Mesenteric fat pad (tissue), 1 donor: ENCODE measurements at places on chromosomes 12 and 14. TPM values are rescaled to one million over a fixed set of nuclear protein-coding genes. Genes with fewer than 3 reads are reported as not detected.

GRCh38 chr14:31898838-31899528, 178.1 kb upstream of the ARHGAP5 start:
- no peak for DNase-seq

- DNase-seq = no peak
Measured at GRCh38 chr14:79641371-79641770, 569.9 kb downstream of the DIO2 start.

GRCh38 chr14:101371799-101372793, 189.2 kb upstream of the DIO3 start:
- DNase-seq = peak; percentile 78

The WIF1 gene
- 1.8 TPM for total RNA-seq

GRCh38 chr14:74347097-74347794, 1.0 kb upstream of the VRTN start:
- no peak for DNase-seq

The NUBPL gene
- 15.0 TPM for total RNA-seq

The PTCSC3 gene
- total RNA-seq = not detected

GRCh38 chr14:36022765-36023410, 153.6 kb downstream of the PTCSC3 start:
- DNase-seq = no peak

DNA sequence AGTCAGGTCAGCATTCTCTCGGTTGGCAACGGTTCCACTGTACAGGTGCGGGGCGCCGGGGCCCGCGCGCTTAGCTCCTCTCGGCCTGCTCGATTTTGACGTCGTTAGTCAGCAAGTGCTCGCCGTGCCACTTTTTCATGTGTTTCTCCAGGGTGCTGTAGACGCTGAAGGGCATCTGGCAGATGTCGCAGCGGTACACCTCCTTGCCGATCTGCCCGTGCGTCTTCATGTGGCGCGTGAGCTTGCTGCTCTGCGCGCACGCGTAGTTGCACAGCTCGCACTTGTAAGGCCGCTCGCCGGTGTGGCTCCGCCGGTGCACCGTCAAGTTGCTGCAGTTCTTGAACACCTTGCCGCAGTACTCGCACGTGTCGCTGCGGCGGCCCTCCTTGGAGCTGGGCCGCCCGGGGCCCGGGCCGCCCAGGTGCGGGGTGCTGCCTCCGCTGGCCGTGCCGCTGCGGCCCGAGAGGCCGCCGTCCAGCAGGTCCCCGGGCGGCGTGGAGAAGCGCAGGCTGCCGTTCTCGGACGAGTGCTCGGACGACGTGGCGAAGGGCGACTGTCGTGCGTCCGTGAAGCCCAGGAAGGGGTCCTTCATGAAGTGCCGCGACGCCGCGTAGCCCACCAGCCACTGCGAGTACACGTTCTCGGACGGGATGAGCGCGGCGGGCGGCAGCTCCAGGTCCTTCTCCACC, 97.8 kb downstream of the BCL11B start:
- peak; percentile 88 for DNase-seq

GRCh38 chr12:123011701-123012100, 31.2 kb downstream of the ARL6IP4 start:
- no peak for DNase-seq

GRCh38 chr12:66774929-66775328, 96.1 kb upstream of the GRIP1 start:
- DNase-seq = no peak

DNA sequence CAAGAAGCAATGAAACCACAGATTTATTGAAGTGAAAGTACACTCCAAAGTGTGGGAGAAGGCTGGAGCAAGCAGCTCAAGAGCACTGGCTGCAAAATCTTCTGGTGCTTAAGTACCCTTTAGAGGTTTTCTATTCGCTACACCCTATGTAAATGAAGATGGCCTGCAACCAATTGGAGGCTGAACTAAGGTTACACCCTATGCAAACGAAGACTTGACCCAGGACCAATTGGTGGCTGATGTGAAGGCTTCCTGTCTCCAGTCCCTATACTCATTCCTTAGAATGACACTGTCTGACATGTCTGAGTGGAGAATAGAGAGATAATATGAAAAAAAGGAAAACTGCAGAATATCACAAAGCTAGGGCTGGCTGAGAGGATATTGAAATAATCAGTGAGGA, 57.2 kb downstream of the ALG10B start:
- DNase-seq = no peak

DNA sequence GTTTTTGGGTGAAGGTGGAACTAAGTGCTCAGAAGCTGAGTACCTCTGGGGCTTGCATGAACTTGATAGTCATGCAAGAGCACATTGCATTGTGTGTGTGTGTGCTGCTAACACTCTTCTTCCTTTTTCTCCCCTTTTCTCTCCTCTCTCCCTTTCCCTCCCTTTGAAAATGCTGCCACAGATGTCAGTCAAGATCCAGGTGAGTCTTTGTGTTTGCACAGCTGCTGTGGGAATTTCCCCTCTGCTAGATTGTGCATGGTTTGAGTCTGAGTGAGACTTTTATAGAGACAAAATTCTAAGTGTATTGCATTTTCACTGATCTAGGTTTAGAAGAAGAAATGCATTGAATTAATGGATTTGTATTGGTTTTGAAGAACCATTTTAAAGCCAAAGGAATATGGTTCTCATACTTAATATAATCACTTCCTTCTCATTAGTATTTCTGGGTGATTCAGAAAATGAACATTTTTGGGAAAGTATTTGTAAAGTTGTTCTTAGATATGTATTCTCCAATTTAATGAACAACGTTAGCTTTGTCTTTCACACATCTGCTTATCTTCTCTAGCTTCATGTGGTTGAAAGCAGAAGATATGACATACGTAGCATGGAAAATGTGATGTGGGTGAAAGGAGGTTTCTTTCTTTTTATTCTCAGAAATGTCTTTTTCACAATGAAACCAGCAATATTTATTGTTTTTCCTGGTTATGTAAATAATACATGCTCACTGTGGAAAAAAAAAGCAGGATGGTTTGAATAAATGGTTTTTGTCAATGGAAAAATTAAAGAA, 108.5 kb downstream of the NRXN3 start:
- DNase-seq = no peak

The MAPKAPK5 gene
- total RNA-seq = 43.5 TPM

GRCh38 chr12:54373649-54374561, 9.6 kb upstream of the GPR84 start:
- DNase-seq = no peak

- no peak for DNase-seq
Measured at GRCh38 chr12:14256555-14257169, 108.8 kb upstream of the ATF7IP start.

The FAM90A1 gene
- total RNA-seq = 0.48 TPM

The CYP27B1 gene
- total RNA-seq = 1.8 TPM

The KIF26A gene
- total RNA-seq = 3.2 TPM

The CELA1 gene
- not detected for total RNA-seq

The SLC7A7 gene
- total RNA-seq = 25.5 TPM
